ENCODE measurements at places on chromosomes 6 and 20.
A peak's percentile ranks its signal among the peaks of the same experiment; 100 is the strongest.

- no peak for DNase-seq
Observed at GRCh38 chr6:139303185-139303584, 11.4 kb upstream of the TXLNB start.

- DNase-seq = no peak
Observed at GRCh38 chr6:88171312-88171711, 5.2 kb upstream of the CNR1 start.

DNA sequence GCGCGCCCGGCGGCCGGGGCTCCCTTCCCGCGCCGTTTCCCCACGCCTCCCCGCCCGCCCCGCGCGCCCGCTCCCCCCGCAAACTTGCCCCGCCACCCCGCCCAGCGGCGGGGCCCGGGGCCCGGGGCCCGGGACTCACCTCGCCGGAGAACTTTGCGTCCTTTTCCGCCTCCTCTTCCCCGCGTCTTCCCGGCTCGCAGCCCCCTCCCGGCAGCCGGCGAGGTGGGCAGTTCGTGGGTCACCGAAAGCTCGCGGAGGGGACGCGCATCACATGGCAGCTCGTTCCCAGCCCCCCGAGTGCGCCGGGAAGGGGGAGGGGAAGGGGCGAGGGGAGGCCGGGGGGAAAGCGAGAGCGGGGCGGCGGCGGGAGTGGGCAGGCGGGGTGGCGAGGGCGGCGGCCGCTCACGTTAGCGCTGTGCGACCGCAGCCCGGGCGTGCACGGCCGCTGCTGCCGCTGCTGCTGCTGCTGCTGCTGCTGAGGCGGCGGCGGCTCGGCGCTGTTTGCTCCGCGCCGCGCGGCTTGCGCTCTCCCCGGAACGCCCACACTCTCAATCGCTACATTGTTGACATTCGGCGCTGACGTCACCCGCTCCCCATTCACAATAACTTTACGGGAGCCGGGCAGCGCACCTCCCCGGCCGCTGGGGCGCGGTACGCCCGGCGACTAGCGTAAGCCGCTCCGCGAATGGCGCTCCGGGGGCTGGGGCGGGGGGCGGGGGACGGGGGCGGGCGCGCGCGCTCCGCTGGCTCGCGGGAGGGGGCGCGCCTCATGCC, at the start of gene BACH2:
Gene BACH2, minus strand, starts transcription at position 503 of the 774 bp plus-strand sequence. CDS start 287,999 bp downstream, outside the sequence.
- peak; percentile 97 for DNase-seq

DNA sequence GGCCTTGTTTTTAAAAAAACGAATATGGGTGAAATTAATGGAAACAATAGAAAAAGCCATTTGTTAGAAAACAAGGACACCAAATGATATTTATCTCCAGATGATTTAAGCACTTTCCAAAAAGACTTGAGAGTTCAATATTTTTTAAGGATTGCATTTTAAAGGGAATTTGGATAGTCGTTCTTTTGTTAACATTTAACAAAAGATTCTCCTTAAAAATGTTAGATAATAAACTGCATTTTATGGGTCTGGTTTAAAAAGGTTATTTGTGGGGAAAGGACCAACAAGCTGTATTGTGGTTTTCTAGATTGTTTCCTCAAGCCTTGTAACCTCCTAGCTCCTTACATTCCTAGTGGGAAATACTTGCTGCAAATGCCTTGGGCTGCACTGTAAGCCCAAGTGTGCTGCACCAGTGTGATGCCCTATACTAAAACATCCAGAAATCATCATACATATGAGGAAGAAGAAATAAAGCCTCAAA, 1.5 kb upstream of the PHIP start:
- no peak for DNase-seq

DNA sequence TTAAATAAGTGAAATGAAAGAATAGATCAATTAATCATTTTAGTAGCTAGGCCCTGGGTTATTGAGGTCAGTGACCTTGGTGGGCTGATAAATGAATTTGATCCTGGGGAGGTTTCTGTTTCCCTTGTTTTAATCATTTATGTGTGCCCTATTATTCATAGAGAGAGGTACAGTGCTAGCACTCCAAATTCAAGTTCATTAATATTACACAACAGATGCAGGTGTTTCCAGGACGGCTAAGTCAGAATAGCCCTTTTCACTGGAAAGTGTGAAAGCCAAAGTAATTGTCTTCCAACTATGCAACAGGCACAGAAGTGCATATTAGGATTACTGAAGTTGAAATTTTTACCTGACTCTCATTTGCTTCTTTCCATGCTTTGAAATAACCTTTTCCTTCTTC, 61.7 kb upstream of the SGK1 start:
- DNase-seq = no peak

Measured in activated CD4-positive, alpha-beta T cell treated with anti-CD3 and anti-CD28 coated beads, Interleukin-2, amount 50 U/mL, for 4 hours (primary cell).